Mesenteric fat pad (tissue), 1 donor: ENCODE measurements at places on chromosomes 1 and 21. TPM values are rescaled to one million over a fixed set of nuclear protein-coding genes. Genes with fewer than 3 reads are reported as not detected.

The ITLN2 gene
- total RNA-seq = not detected

The KRTAP7-1 gene
- total RNA-seq = not detected

The TAF13 gene
- total RNA-seq = 71.2 TPM

The SAMD13 gene
- 0.61 TPM for total RNA-seq

The C1orf87 gene
- total RNA-seq = not detected

The HMGN1 gene
- total RNA-seq = 88.1 TPM

The ENAH gene
- 51.9 TPM for total RNA-seq

The KIF26B gene
- total RNA-seq = 0.32 TPM

The LRRC7 gene
- 0.03 TPM for total RNA-seq

The RAD54L gene
- not detected for total RNA-seq

The SLC44A5 gene
- total RNA-seq = 0.10 TPM

The KISS1 gene
- total RNA-seq = not detected

The LHX8 gene
- not detected for total RNA-seq

The RGS18 gene
- 7.3 TPM for total RNA-seq

The AMY1A gene
- total RNA-seq = not detected

The YY1AP1 gene
- total RNA-seq = 62.5 TPM

The JTB gene
- 102 TPM for total RNA-seq

The CFAP74 gene
- not detected for total RNA-seq

The CDC7 gene
- 2.4 TPM for total RNA-seq

The TESK2 gene
- total RNA-seq = 2.8 TPM

The NTRK1 gene
- 1.8 TPM for total RNA-seq

The KDF1 gene
- total RNA-seq = not detected

The RHD gene
- total RNA-seq = not detected

The TMEM183A gene
- 48.7 TPM for total RNA-seq

The KCNE2 gene
- not detected for total RNA-seq

The KPRP gene
- total RNA-seq = not detected

The COL24A1 gene
- total RNA-seq = 0.32 TPM

The CD164L2 gene
- total RNA-seq = not detected

The SLFNL1 gene
- total RNA-seq = 0.22 TPM

The HJV gene
- not detected for total RNA-seq

The KRTAP10-11 gene
- not detected for total RNA-seq

The SH2D1B gene
- 0.61 TPM for total RNA-seq

The TSTD1 gene
- total RNA-seq = 11.0 TPM

The RSPH1 gene
- total RNA-seq = 0.22 TPM

The KCND3 gene
- 18.4 TPM for total RNA-seq

The FCER1G gene
- 176 TPM for total RNA-seq
